Dermis blood vessel endothelial cell (primary cell): ENCODE measurements at places on chromosomes 13 and 19. TPM values are rescaled to one million over a fixed set of nuclear protein-coding genes. Genes with fewer than 3 reads are reported as not detected.
A peak's percentile ranks its signal among the peaks of the same experiment; 100 is the strongest.

The SHISA2 gene
- 1.1 and 1.7 TPM in 2 replicates for total RNA-seq

The PHF11 gene
- 11.1 and 13.7 TPM in 2 replicates for total RNA-seq

The ICAM4 gene
- 0.79 and 0.85 TPM in 2 replicates for total RNA-seq

- DNase-seq: peak; percentile 68
Measured at GRCh38 chr19:11137542-11138384, 17.8 kb downstream of the SPC24 start.

GRCh38 chr19:29401712-29402421 is 123.9 kb upstream of the VSTM2B start:
- no peak for DNase-seq

DNA sequence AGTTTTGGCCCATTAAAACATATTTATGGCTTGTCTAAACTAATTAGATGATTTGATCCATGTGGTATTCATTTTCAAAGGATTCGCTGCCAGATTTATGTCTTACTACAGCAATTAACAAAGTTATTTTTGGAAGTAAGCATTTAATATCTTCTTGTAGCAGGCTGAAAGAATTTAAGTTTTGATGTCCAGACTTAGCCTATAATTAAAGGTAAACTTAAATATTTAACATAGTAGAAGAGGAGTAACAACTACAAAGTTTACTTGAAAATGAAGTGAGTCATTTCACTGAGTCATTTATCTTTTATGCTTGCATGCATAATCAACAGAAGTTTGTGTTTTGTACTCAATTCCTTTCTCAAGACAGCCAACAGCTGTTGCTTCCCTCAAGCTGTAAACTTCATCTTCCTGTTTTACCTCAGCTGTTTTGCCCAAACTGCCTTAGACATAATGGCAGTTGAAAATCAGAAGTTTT is 58.1 kb downstream of the EDNRB start:
- peak; percentile 71 for DNase-seq

DNA sequence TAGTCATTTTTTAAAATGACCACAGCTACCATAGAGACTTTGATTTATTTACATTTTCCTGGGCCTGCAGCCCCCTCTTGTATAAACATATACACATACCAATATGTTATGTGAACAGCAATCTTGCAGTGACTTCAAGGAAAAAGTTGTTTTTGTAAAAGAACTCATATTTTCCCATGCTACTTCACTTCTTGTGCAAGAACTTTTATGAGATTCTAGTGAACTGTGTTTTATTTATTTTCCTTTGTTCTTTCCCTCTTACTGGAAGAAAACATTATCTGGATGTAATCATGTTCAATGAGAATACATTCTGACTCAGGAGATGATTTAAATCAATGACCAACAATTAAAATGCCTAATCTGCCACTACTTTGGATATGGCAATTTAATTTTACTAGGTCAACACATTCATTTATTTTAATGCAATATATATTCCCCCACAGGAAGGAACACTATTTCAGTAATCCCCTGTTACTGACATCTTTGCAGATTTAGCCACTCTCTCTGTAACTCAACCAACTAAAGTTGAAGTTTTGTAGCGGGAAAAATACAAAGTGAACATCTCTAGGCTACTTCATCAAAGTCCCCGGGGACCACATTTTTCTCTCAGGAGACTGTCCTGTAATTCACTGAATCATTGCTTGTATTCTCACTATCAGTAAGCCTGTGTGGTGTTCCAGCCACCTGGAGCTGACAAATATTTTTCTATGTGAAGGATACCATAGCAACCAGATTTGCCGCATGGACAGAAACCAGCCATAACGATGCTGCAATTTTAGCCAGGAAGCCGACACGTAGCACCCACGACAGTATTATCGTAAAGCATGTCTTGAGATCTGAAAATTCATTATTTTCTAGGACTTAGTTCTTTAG is 90.5 kb downstream of the STARD13 start:
- peak; percentile 96 for DNase-seq

DNA sequence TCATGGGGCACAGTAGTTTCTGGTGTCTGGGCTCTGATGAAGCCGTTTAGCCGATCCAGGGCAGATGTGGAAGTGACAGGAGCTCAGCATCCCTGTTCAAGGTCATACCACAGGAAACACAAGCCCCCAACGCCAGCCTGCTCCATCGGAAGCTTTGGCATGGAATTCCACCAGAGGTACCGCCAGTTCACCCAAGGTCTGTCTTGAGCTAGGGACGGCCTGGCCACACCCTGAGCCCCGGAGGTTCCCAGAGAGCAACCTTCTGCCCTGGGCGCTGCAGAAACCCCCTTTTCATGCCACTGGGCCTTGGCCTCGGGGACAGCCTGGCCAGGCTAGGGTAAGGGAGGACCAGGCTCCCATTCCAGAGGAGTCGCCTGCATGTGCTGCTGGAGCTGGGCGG is 39.4 kb upstream of the TPM4 start:
- no peak for DNase-seq

DNA sequence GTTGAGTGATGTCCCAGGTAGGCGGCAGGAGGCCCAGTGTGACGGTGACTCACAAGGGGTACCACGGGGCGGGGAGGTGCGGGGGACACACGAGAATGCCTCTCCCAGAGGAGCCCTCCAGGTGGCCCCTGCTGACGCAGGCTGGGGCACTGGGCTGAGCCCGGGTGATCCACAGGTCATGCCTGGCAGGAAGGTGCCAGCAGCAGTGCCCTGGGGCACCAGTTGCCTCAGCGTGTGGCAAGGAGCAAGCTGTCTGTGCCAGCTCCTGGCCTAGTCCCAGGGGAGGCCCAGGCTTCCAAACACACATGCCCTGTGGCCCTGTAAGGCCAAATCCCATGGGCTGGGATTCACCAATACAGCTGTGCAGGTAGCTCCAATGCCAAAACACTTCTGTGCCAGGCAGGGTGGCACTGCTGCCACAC is 28.0 kb downstream of the AKT2 start:
- no peak for DNase-seq

DNA sequence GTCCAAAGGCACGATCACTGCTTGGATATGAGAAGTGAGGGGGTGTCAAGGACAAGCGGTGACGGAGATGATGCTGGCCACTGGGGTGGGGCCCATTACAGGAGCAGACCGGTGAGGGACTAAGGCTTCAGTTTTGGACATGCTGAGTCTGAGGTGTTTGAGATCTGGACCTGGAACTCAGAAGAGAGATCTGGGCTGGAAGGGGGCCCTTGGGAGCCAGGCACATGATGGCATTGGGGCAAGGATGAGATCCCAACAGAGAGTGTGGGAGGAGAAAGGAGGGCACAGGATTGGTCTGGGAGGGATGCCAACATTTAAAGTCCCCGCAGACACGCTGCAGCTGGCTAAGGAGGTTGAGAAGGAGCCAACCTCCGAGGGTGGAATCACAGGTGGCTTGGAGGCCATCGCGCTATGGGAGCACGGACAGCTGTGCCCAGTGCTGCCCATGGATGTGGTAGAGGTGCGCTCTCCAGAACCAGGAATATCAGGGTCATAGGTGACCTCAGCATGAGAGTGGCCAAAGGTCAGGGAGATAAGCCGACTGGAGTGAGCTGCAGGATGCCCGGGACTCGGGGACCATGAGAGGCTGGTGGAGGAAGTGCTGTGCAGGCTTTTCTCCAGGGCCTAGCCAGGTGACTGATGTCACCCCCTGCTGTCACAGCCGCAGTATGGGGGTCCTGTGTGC is 21.8 kb downstream of the DHRS12 start:
- no peak for DNase-seq

DNA sequence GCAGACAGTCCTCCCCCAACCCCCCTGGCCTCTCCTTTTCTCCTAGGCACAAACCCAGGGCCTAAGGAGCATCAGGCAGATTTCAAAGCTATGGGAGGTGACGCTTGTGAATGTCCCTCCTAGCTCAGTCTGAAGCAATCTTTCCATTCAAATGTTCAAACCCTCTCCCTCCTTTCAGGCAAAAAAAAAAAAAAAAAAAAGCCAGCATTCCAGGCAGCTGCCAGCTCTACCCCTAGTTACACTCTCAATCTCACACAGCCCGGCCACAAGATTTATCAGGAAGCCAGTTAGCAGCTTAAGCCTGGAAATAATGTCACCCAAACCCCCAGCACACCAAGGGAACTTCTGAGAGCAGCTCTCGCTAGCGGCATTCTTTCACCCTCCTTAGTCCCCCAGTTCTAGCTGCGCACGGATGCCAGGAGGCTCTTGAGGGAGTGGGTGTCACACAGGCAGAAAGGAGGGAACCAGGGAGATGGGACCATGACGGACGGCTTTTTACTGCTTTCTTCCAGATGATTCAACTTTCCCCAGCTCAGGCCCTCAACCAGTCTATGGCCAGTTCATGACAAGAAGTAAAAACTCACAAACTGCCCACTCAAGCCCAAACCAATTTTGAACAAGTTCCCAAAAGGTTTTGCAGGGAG is 6.3 kb downstream of the SH3GL1 start:
- DNase-seq: peak; percentile 56

GRCh38 chr13:66553391-66553790 is 676.7 kb downstream of the PCDH9 start:
- no peak for DNase-seq

DNA sequence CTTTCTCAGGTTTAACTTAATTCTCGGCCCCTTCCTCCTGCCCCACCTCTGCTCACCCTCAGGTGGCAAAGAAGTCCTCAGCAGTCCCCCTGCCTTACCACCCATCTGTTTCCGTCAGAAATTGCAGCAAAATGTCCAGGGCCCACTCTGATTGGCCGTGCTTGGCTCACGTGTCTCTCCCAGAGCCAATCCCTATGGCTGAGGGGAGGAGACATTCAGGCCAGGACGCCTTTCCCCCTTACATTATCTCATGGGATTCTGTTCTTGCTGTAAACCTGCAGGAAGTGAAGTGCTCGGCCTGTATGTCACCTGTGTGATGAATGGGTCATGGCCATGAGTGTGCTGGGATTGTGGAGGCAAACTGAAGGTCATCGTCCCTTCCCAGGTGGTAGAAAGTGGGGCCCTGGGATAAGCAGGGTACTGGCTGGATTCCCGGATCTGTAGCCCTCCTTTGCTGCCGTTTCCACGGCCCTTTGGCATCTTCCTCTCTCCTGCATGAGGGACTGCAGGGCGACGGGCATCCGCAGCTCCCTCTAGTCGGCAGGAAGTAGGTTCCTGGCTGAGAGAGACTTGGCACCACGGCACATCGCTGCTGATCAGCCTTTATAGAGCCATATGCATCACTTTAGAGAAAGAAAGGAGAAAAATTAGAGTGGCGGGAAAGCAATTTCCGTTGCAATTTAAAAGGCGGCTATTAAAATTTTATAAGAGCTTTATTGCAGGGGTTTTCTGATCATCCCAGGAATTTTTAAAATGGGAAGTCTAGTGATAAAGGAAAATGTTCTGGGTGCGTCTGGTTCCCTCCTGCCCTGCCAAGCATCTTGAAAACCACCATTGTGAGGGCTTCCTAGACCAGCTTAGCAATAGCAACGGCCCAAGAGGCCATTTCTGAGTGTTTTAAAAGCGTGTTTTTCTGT is 118.2 kb downstream of the SIPA1L3 start:
- peak; percentile 69 for DNase-seq

DNA sequence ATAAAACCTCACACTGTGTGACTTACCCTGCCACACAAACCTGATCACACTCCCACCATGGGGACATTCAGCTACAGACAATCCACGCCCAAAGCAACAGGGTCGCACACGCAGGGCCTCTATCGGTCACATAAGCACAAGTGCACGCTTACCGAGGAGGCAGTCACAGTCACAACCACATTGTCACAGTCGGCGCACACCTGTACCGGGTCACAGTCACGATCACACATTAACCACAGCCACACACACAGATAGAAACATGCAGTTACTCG is 579 bp downstream of the ZNF566 start:
- peak; percentile 32 for DNase-seq

DNA sequence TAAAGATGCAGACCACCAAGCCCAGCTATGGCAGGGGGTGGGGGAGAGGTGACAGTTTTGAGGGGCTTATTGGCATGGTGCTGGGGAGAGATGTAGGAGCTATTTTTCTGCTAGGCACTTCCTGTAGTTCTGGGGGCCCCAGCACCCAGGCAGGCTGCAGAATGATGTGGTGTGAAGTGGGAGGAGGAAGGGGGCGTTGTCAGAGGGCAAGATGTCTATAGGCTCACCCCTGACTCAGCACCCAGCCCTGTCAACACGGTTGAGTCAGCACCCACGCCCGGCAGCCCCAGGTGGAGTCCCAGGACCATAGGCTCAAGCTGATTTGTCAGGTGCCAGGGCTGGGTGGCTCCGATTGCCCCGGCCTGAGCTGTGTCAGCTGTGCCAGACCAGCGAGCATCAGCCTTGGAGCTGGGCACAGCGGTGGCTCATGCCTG is 5.8 kb downstream of the KLF2 start:
- peak; percentile 78 for DNase-seq

GRCh38 chr13:29499506-29500165 is 95.9 kb downstream of the SLC7A1 start:
- no peak for DNase-seq
